ENCODE measurements at places on chromosomes 12 and 14. TPM values are rescaled to one million over a fixed set of nuclear protein-coding genes. Genes with fewer than 3 reads are reported as not detected.

The RBP5 gene
- 1.4 TPM for total RNA-seq

The CDCA3 gene
- total RNA-seq, result 8.1 TPM

The ZC2HC1C gene
- 0.59 TPM for total RNA-seq

The RNASE2 gene
- 6.1 TPM for total RNA-seq

The ABCD2 gene
- 2.2 TPM for total RNA-seq

The HOXC12 gene
- total RNA-seq, result 0.30 TPM

The AHNAK2 gene
- total RNA-seq, result 52.0 TPM

The ERH gene
- 158 TPM for total RNA-seq
